Activated naive CD8-positive, alpha-beta T cell treated with anti-CD3 and anti-CD28 coated beads for 36 hours (primary cell): ENCODE measurements at places on chromosomes 6 and 20. TPM values are rescaled to one million over a fixed set of nuclear protein-coding genes. Genes with fewer than 3 reads are reported as not detected.

- no peak for DNase-seq
These were observed 92.9 kb downstream of the ANKRD60 start for GRCh38 chr20:58135441-58136148.

The PCSK2 gene
- total RNA-seq: not detected

DNA sequence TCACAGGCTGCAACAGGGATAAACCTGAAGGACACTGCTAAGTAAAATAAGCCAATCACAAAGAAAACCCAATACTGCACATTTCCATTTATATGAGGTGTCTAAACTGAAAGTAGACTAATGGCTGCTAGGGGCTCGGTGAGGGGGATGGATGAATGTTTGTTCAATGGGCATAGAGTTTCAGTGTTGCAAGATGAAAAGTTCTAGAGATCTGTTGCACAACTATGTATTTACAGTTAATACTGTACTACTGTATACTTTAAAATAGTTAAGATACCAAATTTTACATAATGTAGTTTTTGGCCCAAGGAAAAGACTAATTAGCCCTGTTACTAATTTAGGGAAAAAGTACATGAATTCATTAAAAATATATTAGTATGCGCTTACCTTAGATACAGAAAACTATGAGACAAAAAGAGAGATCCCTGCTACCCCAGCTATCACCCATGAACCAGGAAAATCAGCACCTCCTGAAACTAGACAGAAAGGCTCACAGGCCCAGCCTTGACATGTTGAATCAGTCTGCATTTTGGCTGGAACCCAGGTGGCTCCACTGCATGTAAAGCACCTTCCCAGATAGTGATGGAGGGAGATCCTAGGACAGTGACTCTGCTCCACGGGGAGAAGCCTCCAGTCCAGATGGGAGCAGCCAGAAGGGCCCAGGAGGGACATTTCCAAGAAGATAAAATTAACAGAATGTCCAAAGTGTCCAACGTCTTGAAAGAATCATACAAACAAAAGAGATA is 16.1 kb downstream of the HLA-F start:
- no peak for DNase-seq

DNA sequence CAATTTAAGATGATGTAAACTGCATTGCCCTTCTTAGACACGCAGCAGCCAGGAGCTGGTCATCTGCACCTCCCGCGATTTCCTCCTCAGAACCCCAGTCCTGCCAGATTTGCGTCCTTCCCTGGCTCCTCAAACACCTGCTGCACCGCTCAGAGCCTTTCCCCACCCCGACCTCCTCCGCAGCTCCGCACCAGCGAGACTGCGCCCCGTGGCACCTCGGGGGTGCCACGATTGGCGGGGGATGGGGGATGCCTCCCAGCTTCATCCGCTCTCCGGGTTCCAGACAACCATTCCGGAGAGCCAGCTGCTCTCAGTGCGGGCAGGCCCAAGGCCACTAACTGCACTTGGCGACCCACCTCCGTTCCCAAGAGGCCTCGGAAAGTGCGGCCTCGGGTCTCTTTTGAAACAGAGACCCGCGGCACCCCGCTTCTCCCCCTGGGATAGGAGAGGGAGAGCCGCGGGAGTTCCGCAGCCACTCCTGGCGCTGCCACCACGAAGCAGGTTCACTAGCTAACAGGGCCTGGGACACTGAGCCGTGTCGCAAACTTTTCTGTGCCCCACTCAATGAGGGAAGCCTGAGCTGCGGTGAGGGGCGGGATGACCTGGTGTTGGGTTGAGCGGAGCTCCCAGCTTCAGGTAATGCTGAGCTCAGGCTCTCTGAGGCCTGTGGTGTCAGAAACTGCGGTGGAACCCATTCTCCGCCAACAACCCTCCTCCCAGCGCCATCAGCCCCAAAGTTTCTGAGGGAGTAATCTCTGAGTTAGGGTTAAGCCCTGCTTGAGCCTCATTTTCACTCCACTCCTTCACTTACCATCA is 7.3 kb upstream of the TFAP2A start:
- DNase-seq: no peak

The CAGE1 gene
- total RNA-seq: 0.10 TPM

DNA sequence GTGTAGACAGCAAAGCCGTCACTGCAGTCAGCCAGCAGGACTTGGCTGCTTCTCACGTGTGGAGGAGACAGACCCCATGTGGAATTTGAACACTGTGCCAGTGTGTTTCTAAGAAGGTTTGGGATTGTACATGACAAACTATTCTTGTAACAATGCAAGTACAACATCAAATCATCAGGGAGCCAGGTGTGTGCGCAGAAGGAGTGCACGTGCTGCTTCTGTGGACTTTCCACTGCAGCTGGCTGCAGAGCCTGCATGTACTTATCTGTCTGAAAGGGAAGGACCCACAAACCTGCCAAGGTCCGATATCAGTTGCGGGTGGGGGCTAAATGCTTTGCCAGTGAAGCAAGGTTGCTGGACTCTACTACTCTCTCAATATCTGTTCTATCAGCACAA is 211.6 kb downstream of the WDR27 start:
- DNase-seq: no peak

The SMLR1 gene
- not detected for total RNA-seq

The ASIP gene
- not detected for total RNA-seq

GRCh38 chr20:38799203-38799602 is 6.3 kb upstream of the PPP1R16B start:
- no peak for DNase-seq

The CRISP2 gene
- total RNA-seq: not detected

The BMP2 gene
- not detected for total RNA-seq

The BFSP1 gene
- total RNA-seq: 0.18 TPM

DNA sequence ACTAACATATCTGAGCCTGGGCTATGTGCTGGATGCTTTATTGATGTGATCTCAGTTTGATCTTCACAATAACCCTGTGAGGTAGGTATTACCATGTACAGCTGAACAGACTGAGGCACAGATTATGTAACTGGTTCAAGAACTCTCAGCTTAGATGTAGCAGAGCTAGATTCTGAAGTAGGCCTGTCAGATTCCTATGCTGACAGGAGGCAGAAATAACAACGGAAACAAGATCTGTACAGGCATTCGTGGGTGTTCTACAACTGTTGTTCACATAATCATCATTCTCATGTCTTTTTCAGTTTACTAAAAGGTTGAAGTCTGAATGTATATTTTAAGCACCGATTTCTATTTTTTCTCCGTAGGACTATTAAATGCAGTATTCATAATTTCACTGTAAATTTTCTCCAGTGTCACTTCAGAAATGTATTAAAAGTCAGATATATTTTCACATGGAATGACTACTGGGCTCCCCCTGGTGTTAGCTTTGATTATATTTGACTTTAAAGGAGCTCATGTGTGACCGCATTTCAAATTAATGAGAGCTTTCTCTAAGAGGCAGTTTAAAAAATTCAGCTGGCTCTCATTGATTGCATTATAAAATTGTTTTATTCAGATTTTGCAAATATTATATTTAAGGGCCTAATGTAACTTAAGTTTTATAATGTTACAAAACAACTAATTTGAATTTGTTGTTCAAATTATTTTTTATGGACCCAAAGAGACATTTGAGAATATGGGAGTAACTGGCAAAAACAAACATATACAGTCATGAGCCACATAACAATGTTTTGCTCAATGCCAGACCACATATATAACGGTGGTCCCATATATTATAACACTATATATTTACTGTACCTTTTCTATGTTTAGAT is 36.4 kb upstream of the SLC17A4 start:
- DNase-seq: no peak

The TCFL5 gene
- 5.4 TPM for total RNA-seq

DNA sequence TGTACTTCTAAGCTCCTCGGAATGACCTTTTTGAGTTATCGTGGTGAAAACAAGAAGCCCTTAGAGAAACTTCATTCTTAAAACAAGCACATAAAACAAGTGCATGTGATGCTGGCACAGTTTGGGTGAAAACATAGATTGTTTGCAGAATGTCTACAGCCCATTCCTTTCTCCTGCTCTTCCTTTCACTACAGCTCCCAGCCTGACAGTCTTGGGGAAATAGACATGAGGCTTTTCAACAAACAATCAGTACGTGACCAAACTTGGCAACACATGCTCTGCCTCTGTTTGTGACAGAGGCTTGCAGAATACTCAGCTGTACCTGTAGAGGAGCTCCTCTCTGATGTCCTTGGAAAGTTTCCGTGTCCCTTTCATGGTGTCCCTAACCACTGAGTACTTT is 321.6 kb downstream of the ZFAND3 start:
- DNase-seq: no peak

GRCh38 chr20:48763216-48763914 is 64.4 kb downstream of the PREX1 start:
- DNase-seq: no peak

DNA sequence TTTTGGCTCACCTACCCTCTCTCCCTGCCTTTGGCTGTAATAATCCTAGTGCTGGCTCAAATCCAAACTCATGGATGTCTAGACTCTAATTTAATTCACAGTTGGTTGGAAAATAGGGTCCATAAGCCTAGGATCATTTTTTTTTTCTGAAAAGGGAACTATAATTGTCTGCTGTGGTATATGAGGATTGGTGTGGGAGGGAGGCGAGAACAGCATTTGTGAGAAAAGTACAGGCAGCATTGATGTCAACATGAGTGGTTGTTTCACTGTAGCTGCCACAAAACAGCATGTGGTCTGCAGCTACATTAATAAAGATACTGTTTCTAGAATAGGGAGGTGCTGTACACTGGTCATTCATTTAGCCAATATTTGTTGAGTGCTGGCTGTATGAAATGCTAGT is 18.6 kb upstream of the POLR1H start:
- DNase-seq: no peak

The AKAP7 gene
- total RNA-seq: 6.0 TPM

The POPDC3 gene
- total RNA-seq: not detected

- DNase-seq: no peak
These were observed 77.9 kb downstream of the TNFAIP3 start for GRCh38 chr6:137944793-137945498.

DNA sequence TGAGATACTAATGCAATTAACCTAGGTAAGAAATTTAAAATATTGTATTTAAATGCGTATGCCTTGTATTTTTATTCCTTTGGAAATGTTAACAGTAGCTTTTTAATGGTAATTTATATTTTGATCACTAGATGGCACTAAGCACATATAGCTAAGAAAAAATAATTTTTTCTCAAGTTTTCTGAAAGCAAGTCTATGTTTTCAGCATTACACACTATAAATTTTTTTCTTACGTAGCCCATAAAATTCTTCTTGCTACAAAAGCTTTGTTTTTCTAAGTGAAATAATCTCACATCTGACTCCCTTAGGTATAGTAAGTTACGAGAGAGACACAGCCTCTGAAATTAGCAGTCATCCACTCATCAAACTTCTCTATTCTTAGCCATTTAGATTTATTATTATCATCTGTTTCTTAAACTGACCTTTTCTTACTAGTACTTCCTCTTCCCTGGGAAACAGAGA is 35.7 kb downstream of the TSPYL4 start:
- DNase-seq: no peak

The RIPOR3 gene
- total RNA-seq: not detected

DNA sequence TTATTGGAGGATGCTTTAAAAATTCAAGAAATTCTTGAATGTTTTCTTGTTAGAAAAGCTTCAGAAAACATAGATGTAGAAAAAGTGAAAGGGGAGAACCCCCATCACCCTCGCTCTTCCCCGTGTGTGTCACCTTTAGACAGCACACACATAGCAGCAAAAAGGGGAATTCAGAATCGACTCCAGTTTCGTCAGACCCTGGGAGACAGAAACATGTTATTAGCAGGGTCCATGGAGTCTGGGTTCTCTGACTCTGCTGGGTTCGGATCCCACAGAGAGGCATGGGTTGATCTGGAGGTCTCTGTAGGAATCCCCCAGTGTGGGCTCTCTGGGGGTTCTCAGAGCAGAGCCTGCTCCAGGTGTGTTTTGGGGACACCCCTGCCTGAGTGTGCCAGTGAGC is 43.7 kb downstream of the ARHGAP40 start:
- DNase-seq: no peak

DNA sequence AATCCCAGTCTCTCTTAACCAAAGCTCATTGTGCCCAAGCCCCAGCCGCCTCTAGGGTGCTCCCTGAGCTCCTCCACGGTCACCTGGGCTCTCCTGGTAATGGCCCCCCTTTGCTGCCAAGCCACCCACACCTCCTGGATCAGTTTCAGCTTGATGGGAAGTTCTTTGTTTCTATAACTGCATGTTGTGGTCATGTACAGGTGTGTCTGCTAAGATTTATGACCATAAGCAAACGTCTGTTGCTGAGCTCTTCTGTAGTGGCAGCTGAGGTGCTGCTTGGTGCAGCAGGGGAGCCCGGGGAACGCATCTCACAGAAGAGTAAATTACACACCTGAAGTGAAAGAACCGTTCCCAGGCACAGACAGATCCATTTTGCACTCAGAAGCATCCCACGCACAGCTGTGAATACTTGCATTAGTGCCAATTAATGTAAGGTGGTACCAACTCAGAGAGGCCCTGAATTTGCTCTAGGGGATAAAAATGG is 194.6 kb upstream of the ARID1B start:
- no peak for DNase-seq

The HAO1 gene
- not detected for total RNA-seq

- DNase-seq: peak; percentile 74
These were observed 207.1 kb downstream of the PREX1 start for GRCh38 chr20:48620507-48621375.

DNA sequence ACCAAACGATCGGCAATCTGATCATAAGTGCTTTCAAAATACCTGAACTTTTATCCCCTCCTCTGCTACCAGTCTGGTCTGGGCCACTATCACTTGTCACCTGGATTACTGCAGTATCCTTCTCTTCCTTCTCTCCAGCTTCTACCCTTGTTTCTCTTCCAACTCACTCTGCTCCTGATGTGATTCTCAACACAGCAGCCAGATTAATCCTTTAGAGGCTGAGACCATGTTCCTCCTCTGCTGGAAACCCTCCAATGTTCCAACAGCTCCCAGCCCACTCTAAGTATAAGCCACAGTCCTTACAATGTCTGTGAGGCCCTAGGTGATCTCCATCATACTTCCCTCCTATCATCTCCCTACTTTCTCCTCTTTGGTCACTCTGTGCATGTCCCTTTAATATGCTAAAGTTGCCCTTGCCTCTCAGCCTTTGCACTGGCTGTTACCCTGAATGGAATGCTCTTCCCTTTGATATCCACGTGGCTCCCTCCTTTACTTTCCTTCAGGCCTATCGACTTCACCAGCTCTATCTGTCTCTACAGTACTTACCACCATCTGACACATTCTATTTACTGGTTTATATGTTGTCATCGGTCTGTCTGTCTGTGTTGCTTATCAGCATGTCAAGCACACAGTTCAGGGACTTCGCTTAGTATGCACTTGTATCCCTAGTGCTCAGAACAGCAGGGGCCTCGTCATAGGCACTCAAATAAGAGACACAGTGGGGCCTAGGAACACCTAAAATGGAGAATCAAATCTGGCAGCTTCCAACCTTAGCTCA is 35.0 kb upstream of the RNF24 start:
- DNase-seq: no peak

The SIRPA gene
- total RNA-seq: 0.12 TPM
